Fibroblast of villous mesenchyme (primary cell): ENCODE measurements at places on chromosomes 5 and 9. TPM values are rescaled to one million over a fixed set of nuclear protein-coding genes. Genes with fewer than 3 reads are reported as not detected.

INSL6 gene
- 0.43 and 0.64 TPM in 2 replicates for total RNA-seq

PCDHGB4 gene
- 11.0 and 13.4 TPM in 2 replicates for total RNA-seq

GLRA1 gene
- not detected in 2 replicates for total RNA-seq

CCNO gene
- 0.32 TPM in 1 of 2 replicates, not detected in the other for total RNA-seq

TESK1 gene
- 13.0 and 13.2 TPM in 2 replicates for total RNA-seq
